Stromal cell of bone marrow (primary cell): ENCODE measurements at places on chromosomes 5 and 9.
A peak's percentile ranks its signal among the peaks of the same experiment; 100 is the strongest.

- DNase-seq: no peak
Observed at GRCh38 chr9:96779089-96779488, 1.2 kb upstream of the ZNF510 start.

- DNase-seq: no peak
Observed at GRCh38 chr5:164119806-164120447, 614.5 kb downstream of the MAT2B start.

GRCh38 chr5:180283026-180283615 lies 8.8 kb downstream of the MAPK9 start:
- no peak for DNase-seq

DNA sequence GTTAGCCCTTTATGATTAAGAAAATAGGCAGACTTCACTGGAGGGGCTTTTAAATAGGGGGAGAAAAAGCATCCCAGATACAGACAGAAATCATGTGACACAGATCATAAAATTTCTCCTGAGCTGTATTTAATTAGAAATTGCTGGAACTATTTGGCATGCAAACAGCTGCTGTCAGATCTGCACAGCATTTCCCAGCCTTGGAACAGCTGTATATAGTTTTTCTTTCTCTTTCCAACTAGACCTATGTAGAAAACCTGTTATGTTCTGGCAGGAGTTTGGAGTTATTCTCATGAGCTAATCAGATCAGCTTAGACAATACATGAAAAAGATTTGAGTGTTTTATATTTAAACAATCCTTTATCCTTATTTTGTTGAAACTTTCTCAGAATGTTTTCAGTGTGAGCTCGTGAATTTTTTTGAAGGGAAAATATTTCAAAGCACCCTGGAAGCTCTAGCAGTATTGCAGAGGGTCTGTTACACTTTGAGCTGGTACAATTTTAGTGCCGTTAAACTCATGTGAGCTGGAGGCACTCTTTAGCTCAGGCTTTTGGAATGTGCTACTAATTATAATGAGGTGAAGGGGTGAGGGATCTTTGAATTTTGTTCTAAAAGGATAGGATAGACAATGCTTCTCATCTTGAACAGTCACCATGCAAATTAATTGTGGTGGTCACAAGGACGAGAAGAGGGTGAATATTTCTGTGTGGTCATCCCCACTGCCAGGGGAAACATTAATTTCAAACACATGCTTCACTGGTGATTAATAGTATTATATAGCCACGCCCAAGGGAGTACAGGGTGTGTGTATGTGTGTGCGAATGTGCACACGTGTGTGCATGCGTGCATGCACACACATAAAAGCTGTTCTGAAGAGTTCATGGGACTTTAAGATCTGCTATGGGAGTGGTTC lies 239.4 kb upstream of the FBXL7 start:
- no peak for DNase-seq

GRCh38 chr9:121855476-121855875 lies 204.0 kb downstream of the DAB2IP start:
- no peak for DNase-seq

- DNase-seq: no peak
Observed at GRCh38 chr5:134585966-134586365, 46.7 kb downstream of the SAR1B start.

DNA sequence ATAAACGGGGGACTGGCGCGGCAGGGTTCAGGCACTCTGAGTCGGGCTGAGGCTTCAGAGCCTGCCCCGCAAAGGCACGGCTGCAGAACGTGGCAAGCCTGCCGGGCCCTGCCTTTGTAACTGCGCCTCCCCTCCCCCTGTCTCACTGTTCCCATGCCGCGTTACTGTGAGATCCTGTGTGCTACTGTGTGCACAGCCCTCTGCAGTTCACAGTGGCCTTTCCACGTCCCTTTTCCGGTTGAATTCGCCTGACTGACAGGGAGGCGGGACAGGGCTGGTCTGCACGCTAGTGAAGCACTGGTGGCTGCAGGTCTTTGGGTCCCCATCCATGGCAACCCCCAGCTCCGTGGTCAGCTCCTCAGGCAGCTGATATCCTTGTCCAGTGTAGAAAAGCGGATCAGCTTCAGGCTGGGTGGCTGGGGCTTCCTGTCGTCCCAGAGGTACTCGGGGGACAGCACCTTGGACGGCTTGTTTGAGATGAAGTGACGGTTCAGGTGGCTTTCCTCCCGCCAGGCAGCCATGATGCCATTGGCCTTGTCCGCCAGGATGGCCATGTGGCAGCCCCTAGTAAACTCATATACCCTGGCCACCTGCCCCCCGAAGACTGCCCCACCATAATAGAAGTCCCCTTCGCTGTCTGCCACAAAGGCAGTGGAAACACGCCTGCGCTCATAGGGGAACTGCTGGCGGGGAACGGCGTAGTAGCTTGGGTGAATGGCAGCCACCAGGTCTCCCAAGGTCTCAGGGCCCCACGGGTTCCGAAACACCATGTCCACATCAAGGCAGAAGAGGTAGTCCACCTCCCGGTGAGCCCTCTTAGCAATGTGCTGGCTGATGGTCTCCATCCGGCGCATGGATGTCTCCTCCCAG lies 10.3 kb downstream of the GBGT1 start:
- no peak for DNase-seq

DNA sequence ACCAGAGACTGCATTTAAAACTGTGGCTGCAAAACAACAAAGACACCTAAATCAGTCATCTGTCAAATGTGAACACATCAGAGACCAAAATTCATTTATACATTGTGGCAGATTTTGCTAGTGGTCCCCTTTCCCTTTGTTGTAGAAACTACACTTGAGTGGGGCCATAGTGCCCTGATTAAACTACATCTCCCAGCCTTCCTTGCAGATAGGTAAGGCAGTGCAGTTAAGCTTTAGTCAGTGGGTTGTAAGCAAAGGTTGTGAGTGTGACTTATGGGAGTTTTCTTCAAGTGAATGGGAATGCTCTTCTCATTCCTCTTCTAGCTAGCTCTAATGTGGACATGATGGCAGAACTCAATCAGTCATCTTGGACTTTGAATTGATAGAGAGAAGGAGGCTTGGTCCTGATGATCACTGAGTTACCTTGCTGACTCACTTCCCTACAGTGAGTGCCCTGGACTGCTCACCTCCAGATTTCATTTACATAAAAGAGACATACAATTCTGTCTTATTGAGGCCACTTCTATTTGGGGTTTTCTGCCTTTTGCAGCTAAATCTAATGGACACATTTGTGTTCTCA lies 35.2 kb upstream of the SPARC start:
- DNase-seq: no peak

DNA sequence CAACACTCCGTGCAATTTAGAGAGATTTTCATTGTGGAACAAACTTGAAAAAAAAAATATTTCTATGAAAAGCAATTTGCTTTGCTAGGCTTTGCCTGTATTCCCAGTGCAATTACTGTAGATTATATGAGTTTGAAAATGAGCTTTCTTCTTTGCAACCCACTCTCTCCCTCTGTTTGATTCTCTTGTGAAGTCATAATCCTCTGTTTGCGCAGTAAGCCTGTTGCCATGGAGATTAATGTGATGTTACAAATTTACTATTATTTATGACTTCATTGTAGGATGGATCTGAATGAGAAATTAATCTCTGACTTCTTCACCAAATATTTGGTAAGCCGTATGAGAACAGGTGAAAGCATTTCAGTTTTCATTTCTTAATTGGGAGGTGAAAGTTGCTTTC lies 320.3 kb downstream of the SPATA31D1 start:
- DNase-seq: no peak

DNA sequence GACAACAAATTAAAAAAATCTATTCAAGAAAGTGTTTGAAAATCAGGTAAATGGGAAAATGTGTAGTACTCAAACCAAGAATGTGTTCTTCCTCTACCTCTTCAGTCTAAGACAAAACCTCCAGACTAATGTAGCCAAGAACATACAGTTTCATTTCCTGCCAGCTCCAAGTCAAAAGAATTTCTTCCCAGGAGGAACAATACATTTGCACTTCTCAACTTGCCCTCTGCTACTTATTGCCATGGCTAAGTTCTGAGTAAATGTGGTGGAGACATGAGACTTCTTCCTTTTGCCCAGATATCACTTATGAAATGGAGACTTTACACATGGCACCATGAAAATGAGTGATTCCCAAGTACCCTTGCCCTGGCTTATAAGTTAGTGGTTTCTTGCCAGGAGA lies 2112.2 kb upstream of the C9orf72 start:
- no peak for DNase-seq

- peak; percentile 17 for DNase-seq
Observed at GRCh38 chr5:170200876-170201275, 31.9 kb upstream of the C5orf58 start.

DNA sequence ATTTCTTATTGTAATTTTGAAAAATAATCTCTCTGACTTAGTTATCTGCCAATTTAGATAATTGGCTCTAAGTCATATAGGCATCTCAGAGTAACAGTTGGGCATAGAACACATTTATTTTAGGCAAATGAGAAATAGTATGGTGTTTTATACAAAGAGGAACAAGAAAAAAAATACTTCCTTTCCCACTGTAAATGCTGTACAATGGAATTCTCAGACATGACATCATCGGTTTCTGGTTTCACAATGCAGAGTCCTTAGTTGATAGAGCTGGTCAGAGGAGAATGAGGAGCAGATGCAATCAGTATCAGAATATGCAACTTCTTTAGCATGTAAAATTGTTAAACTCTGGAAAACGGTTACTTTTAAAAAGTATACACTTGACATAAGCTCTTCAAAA lies 49.4 kb downstream of the PLK2 start:
- peak; percentile 60 for DNase-seq

DNA sequence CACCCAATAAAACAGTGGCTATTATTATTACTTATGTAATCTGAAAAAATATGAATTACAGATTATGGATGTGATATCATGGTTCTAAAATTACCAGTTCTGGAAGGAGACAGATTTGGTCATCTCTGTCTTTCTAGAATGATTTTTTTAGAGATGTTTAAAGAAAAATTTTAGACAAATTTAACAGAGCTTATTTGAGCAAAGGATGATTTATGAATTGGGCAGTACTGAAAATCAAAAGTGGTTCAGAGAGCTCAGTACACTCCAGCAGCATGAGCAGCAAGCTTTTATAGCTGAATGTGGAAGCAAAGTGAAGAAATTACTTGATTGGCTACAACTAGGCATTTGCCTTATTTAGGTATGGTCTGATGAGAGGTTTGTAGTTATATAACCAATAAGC lies 11.0 kb downstream of the CAST start:
- no peak for DNase-seq

DNA sequence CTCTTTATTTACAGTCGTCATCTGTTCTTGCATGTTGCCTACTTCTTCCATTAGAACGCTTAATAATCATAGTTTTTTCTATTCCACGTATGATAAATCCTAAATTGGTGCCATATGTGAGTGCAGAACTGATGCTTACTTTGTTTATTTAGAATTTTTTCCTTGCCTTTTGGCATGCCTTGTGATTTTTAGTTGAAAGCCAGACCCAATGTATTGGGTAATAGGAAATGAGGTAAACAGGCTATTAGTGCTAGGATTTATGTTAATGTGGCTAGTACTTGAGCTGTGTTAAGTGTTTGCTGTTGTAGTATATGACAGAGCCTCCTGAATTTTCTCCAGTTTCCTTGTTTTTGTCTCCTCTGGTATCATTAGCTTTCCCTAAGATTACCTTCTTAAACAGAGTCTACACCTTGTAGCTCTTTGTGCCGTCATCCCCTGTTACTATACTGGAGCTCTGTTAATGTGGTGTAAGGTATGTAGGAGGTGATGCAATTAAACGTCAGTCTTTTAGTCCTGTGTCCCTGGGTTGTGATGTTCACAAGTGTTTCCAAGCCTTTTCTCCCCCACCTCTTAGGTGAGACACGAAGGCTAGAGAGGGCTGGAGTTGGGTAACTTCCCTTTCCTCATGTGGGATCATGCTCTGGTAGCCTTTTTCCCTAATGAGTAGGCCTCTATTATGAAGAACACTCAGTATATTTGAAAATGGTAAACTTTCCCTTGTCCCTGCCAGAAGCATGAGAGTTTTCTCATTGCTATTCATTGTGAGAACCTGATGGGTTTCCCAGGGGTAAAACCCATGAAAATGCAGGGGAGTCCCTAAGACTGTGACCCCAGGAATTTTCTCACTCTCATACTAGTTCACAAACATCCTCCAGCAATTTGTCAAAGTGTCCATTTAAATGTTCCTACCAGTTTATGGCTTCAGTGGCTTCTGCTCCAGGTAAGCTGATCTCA lies 21.2 kb downstream of the SPATA31D3 start:
- no peak for DNase-seq

GRCh38 chr9:33211695-33212393 lies 28.1 kb upstream of the SPINK4 start:
- no peak for DNase-seq

DNA sequence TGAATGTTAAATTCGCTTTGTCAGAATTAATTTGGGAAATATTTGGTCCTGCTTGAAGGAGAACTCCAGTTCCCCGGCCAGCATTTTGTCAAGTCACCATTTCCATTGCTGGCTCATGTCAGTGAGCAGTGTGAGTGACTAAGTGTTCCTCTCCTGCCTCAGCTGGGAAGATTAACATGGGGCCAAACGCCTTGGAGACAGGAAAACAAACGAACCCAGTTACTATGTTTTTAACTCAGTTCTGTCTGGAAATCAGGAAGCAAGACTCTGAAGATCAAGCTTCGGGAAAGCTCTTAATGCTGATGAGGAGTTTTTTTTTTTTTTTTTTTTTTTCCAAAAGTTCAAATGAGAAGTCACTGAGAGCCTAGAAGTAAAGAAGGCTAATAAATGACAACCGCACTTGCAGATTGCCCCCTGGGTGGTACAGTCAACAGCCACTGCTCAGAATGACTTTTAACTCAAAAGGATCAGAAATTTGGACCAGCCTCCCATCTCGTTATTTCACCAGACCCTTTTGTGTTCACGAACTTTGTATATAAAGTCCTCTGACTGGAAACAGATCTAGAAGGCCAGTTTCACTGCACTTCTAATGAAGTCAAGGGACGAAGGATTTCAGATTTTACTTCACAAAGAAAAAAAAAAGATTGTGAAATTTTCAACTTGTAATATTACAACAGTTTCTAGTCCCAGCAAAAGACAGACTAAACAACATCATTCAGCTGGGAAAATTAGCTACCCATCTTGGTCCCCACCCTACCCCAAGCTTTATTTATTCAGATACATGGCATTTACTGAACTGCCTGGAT lies 121.3 kb downstream of the LHFPL2 start:
- peak; percentile 99 for DNase-seq

GRCh38 chr9:15305470-15305869 lies 1.5 kb downstream of the TTC39B start:
- DNase-seq: no peak

DNA sequence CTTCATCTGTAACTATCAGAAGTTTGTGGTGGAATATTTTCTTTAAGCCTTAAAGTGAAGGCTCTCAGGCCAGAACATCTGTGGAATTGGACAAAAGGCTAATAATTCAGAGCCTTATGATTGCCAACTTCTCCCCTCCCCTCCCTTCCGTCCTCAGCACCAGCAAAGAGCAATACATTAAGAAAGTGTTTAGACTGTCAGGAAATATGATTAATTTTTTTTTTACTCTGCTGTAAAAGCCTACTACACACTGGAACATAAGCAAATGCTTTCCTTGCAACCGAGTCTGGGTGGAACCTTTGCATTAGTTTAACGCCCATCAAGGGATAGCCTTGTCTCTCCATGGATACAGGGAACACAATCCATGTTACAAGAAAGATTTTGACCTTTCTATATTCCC lies 110.3 kb upstream of the TARS1 start:
- DNase-seq: no peak

GRCh38 chr5:136199408-136199807 lies 6.4 kb upstream of the SMIM32 start:
- DNase-seq: no peak

GRCh38 chr9:95074632-95075031 lies 242.9 kb downstream of the FANCC start:
- no peak for DNase-seq
